ENCODE measurements at places on chromosomes 4 and X. TPM values are rescaled to one million over a fixed set of nuclear protein-coding genes. Genes with fewer than 3 reads are reported as not detected.

The POLR2B gene
- total RNA-seq = 50.7 TPM

The FGG gene
- total RNA-seq = 8.7 TPM

The MED14 gene
- total RNA-seq = 20.4 TPM

The CXCR3 gene
- 0.97 TPM for total RNA-seq

The TNIP2 gene
- total RNA-seq = 62.5 TPM

The KCTD8 gene
- not detected for total RNA-seq

The XKRX gene
- 4.4 TPM for total RNA-seq

The SPANXB1 gene
- not detected for total RNA-seq

- DNase-seq = no peak
Measured at GRCh38 chrX:120419463-120419862, 49.6 kb downstream of the LAMP2 start.

DNA sequence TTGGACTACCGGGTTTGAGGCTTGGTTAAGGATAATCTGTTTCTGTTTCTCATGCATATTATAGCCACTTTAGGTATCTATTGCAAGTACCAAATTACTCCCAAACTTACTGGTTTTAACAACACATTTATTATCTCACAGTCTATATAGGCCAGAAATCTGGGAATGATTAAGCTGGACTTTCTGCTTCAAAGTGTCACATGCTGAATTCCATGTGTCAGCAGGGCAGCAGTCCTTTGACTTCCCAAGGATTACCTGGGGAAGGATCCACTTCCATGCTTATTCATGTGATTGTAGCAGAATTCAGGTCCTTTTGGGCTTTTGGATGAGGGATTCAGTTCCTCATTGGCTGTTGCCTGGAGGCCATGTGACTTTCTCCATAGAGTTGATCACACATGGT is 349.0 kb upstream of the TRAM1L1 start:
- no peak for DNase-seq

GRCh38 chr4:47510506-47511143 is 25.6 kb downstream of the ATP10D start:
- DNase-seq = no peak

DNA sequence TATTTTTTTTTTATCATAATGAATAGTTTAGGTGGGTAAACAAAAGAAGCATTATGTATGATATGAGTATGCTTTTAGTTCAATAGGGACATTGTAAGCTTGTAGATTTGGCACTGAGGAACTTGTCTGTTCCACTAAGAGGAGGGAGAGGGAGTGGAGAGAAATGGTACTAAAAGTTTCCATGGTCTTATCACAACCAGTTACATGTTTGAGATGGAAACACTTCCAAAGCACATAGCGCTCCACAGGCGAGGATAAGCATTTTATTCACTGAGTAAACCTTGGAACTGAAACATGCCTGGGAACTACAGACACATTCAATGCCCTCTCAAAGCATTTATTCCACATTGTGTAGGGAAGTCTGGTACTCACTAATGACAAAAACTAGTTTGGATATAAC is 15.5 kb downstream of the MYOZ2 start:
- DNase-seq = no peak

DNA sequence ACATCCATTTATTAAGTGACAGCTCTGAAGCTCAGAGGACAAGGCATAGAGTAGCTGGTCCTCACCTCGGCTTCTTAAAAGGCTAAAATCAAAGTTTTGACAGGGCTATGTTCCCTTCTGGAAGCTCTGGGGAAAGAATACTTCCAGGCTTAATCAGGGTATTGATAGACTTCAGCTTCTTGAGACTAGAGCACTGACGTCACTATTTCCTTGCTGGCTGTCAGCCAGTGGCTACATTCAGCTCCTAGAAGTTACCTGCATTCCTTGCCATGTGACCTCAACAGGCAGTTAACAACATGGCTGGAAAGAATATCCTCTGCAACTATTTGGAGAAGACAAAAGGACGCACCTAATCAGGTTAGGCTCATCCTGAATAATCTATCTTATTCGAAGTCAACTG is 1144.8 kb downstream of the ADGRL3 start:
- DNase-seq = no peak

DNA sequence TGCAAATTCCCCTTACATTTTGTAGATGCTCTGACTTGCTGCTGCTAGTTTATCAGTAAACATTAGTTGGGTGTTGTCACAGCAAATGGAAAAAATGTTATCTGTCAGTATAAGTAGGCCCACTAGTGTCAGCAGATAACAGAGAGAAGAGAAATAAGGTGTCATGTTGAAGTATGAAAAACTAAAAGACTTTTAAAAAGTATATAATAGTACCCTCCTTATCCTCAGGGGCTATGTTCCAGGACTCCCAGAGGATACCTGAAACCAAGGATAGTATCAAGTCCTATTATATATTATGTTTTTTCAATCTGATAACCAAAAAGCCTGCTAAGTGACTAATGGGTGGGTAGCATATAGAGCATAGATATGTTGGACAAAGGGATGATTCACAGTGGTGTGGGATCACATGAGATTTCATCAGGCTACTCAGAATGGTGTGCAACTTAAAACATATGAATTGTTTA is 11.6 kb upstream of the BMP2K start:
- DNase-seq = no peak

- no peak for DNase-seq
Measured at GRCh38 chrX:123330229-123330942, 146.3 kb downstream of the GRIA3 start.

- no peak for DNase-seq
Measured at GRCh38 chrX:47748576-47748975, 88.1 kb upstream of the ZNF81 start.

GRCh38 chrX:9315086-9315485 is 149.8 kb upstream of the TBL1X start:
- no peak for DNase-seq

DNA sequence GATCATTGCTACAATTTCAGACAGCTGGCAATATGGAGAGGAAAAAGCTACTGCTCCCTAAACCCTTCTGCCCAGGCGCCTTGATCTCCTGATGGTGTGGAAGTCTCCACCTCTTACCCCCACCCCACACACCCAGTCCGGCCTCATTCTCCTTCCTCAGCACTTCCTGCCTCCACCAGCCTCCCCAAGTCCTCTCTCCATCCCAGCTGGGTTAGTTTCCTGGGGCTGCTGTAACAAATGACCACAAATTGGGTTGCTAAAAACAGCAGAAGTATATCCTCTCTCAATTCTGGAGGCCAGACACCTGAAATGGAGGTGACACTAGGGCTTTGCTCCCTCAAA is 1.1 kb upstream of the CCNQ start:
- no peak for DNase-seq

GRCh38 chr4:52864793-52865192 is 2.7 kb downstream of the RASL11B start:
- no peak for DNase-seq

- DNase-seq = no peak
Measured at GRCh38 chrX:39816871-39817731, 280.7 kb downstream of the BCOR start.

DNA sequence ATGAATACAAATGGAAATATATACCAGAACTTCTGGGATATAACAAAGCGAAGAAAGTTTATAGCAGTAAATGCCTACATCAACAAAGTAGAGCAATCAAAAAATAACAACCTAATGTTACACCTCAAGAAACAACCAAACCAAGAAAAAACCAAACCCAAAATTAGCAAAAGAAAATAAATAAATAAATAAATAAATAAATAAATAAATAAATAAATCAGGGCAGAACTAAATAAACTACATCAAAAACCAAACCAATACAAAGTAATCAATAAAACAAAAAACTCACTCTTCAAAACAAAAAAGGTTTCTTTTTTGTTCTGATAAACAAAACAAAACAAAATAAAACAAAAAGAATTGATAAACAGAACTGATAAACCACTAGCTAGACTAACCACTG is 88.4 kb upstream of the SPIN4 start:
- DNase-seq = no peak

GRCh38 chr4:126172126-126172525 is 857.4 kb downstream of the FAT4 start:
- no peak for DNase-seq

DNA sequence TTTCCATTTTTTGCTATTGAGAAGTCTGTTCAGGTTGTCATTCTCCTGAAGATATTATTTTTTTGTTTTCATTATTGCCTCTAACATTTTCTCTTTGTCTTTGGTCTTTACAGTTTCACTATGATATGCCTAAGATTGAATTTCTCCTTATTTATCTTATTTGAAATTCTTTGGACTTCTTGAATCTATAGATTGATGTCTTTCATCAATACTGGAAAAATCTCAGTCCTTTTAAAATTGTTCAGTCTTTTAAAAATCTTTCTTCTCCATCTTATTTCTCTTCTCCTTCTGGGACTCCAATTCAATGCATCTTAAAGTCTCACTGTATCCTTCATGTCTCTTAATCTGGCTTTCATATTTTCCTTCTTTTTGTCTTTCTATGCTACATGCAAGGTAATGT is 86.7 kb downstream of the KIT start:
- DNase-seq = no peak

DNA sequence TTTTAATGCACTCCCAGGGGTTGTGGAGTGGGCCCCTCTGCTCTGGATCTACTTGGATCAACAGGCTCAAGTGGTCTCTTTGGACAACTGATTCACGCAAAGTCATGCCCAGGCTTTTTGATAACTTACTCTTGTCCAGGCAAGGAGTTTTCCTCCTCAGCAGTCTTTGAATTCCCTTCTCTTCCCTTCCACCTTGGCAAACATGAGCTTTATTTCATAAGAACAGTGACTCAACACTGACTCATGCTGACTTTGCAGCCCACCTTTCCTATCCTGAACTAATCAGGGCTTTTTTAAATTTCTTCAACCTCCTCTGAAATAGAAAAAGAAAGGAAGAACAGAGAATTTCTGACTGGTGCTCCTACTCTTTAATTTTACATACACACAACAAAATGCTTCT is 132.1 kb upstream of the LDB2 start:
- no peak for DNase-seq

- DNase-seq = no peak
Measured at GRCh38 chrX:120244395-120244734, 6.2 kb upstream of the ZBTB33 start.

- DNase-seq = no peak
Measured at GRCh38 chrX:94645726-94646125, 971.7 kb downstream of the FAM133A start.

DNA sequence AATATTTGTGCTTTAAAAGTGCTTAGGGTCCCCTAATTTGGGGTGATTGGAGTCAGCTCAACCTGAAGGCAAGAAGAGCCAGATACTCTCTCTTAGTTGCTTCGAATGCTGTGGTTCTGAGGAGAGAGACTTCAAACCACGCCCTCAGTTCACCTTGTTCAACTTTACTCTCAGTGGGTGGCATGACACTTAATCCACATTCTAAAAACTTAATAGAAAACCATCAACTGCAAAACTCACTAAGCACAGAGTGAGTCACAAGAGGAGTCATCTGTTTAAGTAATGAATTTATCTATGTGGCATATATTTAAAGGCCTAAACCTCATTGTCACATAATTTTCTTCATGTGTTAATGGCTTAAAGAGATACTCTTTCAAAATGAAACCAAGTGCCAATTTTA is 99.5 kb upstream of the SLC4A4 start:
- no peak for DNase-seq

DNA sequence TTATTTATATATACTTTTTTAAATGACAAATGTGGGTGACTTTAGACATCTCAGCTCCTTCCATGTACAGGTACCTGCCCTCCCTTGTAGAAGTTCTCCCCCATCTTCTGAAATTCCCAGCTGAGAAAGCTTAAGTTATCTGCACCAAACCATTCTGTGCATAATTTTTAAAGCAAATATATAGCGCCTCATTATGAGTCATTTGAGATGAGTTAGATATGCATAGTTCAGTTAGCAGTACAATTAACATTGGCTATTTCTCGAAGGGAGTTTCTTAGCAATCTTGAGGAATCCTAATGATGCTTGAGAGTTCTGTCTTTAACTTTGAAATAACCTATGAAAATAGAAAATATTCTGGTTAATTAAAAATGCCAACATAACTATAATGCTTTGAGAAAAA is 19.4 kb upstream of the UFSP2 start:
- no peak for DNase-seq

DNA sequence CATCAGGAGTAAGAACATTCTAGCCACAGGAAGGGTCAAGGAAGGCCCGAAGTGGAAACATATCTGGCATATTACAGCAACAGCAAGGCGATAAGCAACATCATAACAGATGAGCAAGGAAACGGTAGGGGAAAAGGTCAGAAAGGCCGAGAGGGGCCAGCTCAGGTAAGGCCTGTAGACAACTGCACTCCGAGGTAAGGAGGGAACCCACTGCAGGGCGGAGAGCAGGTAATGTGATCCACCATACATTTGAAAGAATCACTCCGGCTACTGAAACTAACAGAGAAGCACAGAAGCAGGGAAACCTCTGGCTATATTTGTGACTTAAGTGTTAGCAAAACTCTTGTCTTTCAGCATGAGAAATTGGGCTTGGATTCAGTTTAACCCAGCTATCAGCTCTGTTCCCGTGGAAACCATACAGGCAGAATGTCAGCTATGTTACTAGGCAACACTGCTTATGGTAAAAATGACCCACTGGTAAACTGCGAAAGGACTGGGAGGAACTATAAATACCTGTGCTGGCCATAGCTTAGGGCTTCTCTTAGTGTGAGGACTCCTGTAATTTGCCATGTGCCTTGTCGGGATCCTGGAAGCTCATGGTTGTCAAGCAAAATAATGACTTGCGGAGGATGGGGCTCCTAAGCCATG is 31.0 kb downstream of the FRYL start:
- DNase-seq = no peak

GRCh38 chr4:108607079-108607815 is 13.1 kb upstream of the RPL34 start:
- DNase-seq = no peak

DNA sequence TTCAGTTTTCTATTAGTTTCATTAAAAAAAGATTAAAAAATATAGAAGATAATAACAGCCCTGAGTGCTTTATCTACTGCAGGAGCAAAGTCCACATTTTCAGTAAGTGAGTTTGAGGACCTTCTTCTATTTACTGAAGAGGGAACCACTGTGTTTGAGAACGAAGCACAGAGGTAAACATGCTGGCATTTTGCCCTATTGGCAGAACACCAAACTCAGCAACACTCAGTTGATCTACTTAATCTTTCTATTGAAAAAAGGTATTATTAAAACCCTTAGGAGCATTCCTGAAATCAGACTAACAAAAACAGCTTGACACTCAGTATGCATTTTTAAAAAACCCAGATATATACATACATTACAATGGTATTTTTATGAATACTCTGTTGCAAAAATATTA is 1496.7 kb downstream of the TECRL start:
- no peak for DNase-seq

DNA sequence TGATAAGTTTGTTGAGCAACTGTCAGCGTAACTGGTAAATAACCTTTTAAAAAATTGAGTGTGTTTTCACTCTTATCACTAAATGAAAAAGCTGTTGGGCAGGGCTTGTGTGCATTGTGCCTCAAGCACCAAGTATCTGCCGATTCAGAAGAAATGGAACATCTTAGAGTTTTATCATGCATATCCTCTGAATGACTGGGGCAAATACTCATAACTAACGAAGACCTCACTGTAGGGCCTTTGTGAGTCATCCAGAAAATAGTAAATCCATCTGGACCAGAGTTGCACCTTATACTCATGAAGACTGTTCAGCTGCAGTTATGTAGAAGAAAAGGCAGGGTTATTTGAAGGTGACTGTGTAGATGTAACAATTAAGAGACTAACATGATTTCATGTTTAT is 222.1 kb downstream of the CAMK2D start:
- DNase-seq = no peak
